ENCODE measurements at places on chromosomes 13 and 19. TPM values are rescaled to one million over a fixed set of nuclear protein-coding genes. Genes with fewer than 3 reads are reported as not detected.

- H3K27me3 ChIP-seq, result no peaks in the 10 kb centered on the region
- H3K36me3 ChIP-seq, result peaks cover 88% of the 10 kb centered on the region
- no peak overlapping the region for H3K27ac ChIP-seq
- no peak for DNase-seq
- H3K4me3 ChIP-seq, result no peak overlapping the region
These were observed 25.3 kb downstream of the NAXD start for GRCh38 chr13:110640591-110641029.

DNA sequence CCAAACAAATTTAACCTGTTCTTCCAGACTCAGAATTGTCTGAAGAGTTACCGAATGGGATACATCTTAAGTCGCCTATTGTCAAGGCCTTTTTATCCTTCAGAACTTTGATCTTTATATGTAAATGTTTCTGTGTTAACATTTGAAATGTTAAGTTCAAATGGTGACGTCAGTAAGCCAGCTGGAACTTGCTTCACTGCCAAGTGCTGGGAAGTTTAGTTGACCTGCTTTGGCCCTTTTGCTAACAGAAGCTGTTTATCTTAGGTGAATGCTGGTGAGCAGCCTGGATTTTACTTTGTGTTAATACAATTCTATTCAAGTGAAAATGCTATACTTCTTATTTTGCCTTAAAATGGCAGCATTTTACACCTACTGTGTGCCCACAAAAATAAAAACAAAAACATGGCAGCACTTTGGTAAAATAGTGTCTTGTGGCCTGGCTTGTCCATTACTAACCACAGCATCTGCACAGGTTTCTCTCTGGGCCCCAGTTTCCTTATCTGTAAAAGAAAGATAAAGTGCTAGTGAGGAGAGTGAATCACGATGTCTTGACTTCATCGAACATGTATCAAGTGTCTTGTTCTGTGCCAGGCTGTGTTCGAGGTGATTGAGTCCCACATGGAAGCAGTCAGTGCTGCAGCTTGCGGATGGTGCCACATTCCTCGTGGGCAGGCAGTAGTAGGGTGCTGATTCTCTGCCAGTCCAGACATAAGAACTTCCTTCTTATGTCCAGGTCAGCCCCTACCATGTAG lies 2.2 kb downstream of the NAXD start:
- peaks cover 2% of the 10 kb centered on the region for H3K36me3 ChIP-seq
- H3K4me1 ChIP-seq, result peaks cover 24% of the 10 kb centered on the region
- no peak overlapping the region for H3K4me3 ChIP-seq
- no peak for DNase-seq
- H3K27ac ChIP-seq, result no peak overlapping the region
- H3K27me3 ChIP-seq, result no peaks in the 10 kb centered on the region

- no peak overlapping the region for H3K4me3 ChIP-seq
- no peak overlapping the region for H3K27ac ChIP-seq
- H3K4me1 ChIP-seq, result peaks cover 11% of the 10 kb centered on the region
- no peak for DNase-seq
- no peaks in the 10 kb centered on the region for H3K36me3 ChIP-seq
These were observed 17.9 kb upstream of the RNF17 start for GRCh38 chr13:24745861-24746617.

- H3K4me1 ChIP-seq, result peaks cover 10% of the 10 kb centered on the region
- H3K27me3 ChIP-seq, result no peaks in the 10 kb centered on the region
- no peak overlapping the region for H3K27ac ChIP-seq
These were observed 12.1 kb downstream of the KLHL26 start for GRCh38 chr19:18648973-18649315.

Gene SLC7A10
- not detected for total RNA-seq

DNA sequence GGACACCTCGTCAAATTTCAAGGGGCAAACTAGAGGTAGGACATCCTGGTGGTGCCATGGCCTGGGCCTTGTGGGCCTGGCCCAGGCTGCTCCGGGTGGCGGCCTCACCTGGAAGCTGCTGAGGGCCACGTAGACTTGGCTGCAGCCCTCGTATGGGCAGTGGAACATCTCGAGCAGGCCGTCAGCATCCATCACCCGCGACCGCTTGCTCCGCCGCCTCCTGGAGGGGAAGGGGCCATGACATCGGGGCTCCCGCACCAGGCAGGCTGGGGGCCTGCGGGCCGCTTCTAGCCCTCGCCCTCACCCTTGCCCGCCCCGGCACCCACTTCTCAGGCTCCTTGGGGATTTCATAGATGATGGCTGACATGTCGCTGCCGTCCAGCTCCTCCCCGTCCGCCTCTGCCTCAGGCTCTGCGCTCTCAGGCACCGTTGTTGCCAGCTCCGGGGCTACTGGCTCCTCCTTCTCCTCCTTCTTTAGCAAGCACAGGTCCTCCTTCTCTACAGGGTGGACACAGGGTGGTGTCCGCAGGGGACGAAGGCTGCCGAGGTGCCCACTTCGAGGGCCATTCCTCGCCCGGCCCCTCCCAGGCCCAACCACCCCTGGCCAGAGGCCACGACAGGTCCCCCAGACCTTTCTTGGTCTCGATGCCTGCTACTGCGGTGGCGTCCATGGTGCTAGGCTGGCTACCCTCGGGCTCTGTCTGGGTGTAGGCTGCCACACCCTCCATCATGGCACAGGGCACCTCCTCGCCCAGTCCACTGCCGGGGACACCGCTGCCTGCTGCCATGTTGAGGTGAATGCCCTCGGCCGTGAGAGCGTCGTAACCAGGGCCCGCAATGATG lies 6.0 kb upstream of the ELAVL3 start:
- H3K4me3 ChIP-seq, result no peak overlapping the region
- DNase-seq, result no peak
- H3K27ac ChIP-seq, result no peak overlapping the region
- peaks cover 8% of the 10 kb centered on the region for H3K27me3 ChIP-seq
- H3K4me1 ChIP-seq, result peaks cover 15% of the 10 kb centered on the region

Gene KCTD12
- 4.8 TPM for total RNA-seq

Gene ARRDC5
- total RNA-seq, result 4.7 TPM

- H3K27ac ChIP-seq, result no peak overlapping the region
- H3K4me1 ChIP-seq, result no peaks in the 10 kb centered on the region
- no peak for DNase-seq
- H3K36me3 ChIP-seq, result no peaks in the 10 kb centered on the region
- no peak overlapping the region for H3K4me3 ChIP-seq
- peaks cover 16% of the 10 kb centered on the region for H3K27me3 ChIP-seq
These were observed 48.6 kb downstream of the FGF9 start for GRCh38 chr13:21719463-21719862.

DNA sequence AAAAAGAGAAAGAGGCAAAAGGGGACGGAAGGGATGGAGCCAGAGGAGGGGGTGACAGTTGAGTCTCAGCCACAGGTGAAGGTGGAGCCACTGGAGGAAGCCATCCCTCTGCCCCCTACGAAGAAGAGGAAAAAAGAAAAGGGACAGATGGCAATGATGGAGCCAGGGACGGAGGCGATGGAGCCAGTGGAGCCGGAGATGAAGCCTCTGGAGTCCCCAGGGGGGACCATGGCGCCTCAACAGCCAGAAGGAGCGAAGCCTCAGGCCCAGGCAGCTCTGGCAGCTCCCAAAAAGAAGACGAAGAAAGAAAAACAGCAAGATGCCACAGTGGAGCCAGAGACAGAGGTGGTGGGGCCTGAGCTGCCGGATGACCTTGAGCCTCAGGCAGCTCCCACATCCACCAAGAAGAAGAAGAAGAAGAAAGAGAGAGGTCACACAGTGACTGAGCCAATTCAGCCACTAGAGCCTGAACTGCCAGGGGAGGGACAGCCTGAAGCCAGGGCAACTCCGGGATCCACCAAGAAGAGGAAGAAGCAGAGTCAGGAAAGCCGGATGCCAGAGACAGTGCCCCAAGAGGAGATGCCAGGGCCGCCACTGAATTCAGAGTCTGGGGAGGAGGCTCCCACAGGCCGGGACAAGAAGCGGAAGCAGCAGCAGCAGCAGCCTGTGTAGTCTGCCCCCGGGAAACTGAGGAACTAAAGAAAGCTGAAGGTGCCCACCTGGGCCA lies 2.5 kb downstream of the POLR1G start:
- DNase-seq, result no peak
- H3K27ac ChIP-seq, result no peak overlapping the region
- peaks cover 11% of the 10 kb centered on the region for H3K27me3 ChIP-seq
- H3K4me1 ChIP-seq, result peaks cover 33% of the 10 kb centered on the region
- no peak overlapping the region for H3K4me3 ChIP-seq

Gene OVOL3
- not detected for total RNA-seq

- no peaks in the 10 kb centered on the region for H3K36me3 ChIP-seq
- no peak overlapping the region for H3K4me3 ChIP-seq
- no peaks in the 10 kb centered on the region for H3K4me1 ChIP-seq
- no peaks in the 10 kb centered on the region for H3K27me3 ChIP-seq
- no peak overlapping the region for H3K27ac ChIP-seq
These were observed 183.5 kb upstream of the UBL3 start for GRCh38 chr13:30033681-30034457.

Gene DAND5
- total RNA-seq, result not detected

DNA sequence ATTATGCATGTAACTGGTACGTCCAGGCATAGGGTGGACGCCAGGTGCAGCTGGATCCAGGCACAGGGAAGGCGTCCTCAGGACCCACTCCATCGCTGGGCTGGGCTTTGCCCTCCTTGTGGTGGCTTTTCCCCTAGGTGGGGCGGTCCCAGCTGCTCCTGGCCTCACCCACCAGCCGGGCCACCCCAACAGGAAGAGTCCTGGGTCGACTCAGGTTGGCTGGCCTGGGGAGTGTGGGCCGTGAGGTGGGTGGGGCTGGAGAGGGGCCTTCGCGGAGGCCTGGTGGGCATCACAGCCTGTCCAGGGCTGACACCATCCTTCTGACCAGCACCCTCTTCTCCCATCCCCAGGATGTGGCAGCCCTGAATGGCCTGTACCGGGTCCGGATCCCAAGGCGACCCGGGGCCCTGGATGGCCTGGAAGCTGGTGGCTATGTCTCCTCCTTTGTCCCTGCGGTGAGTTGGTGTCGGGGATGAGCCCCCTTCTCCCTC lies 3.2 kb upstream of the GARIN5A start:
- H3K4me3 ChIP-seq, result no peak overlapping the region
- DNase-seq, result no peak
- no peak overlapping the region for H3K27ac ChIP-seq

Gene ZBTB45
- 6.3 TPM for total RNA-seq

GRCh38 chr19:4380254-4380727 lies 20.1 kb downstream of the SH3GL1 start:
- peak overlapping the region; percentile 44 for H3K4me3 ChIP-seq
- peak; percentile 59 for DNase-seq
- no peaks in the 10 kb centered on the region for H3K27me3 ChIP-seq

DNA sequence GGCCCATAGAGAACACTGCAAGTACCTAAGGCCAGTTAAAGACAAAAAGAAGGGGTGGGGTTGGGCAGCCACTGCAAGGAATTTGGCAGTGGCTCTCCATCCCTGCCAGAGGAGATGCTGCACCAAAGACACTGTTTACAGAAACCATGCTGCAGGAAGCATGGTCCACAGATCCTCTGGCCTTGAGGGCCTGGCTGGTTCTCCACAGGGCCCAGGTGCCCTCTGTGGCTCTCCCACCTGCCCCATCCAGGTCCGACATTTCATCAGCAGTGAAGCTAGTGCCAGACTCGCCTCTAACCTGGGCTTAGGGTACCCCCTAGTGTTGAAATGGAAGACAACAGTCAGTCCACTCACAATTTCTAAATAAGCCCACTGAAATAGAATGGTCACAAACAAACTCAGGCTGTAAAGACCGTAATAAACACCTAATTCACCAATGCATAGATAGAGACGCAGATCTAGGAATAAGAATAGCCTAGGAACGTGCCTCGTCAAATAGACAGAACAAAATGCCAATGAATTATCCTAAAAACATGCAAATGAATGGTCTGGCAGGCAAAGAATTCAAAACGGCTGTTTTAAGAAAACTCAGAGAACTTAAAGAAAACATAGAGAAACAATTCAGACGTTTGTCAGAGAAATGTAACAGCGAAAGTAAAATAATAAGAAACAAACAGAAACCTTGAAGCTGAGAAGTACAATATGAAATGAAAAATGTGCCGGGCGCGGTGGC lies 23.3 kb downstream of the LYPD4 start:
- no peaks in the 10 kb centered on the region for H3K36me3 ChIP-seq
- peaks cover 2% of the 10 kb centered on the region for H3K4me1 ChIP-seq
- H3K4me3 ChIP-seq, result no peak overlapping the region
- H3K27me3 ChIP-seq, result peaks cover 2% of the 10 kb centered on the region
